ENCODE measurements at places on chromosomes 3 and 15. TPM values are rescaled to one million over a fixed set of nuclear protein-coding genes. Genes with fewer than 3 reads are reported as not detected.

The GRM7 gene
- total RNA-seq = not detected

The CCR9 gene
- total RNA-seq = 6.5 TPM

The COPS2 gene
- 131 TPM for total RNA-seq

The GPR176 gene
- total RNA-seq = not detected

DNA sequence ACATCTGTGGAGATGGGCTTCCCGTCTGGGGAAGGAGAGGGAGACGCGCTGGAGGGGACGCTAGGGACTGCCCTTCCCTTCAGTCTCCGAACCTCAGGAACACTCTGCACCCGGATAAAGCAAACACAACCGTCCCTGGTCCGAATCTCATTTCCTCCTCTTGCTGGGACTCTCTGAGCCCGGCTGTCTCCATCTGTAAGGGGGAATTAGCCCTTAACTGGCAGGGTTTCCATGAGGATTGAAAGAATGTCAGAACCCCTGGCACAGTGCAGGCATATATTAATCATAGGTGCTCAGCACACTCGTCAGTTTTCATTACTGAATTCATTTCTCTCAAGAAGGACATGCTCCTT lies 19.1 kb upstream of the IGDCC3 start:
- no peak for DNase-seq
- H3K36me3 ChIP-seq = no peaks in the 10 kb centered on the region
- no peak overlapping the region for H3K4me3 ChIP-seq
- H3K27ac ChIP-seq = no peak overlapping the region
- H3K4me1 ChIP-seq = peaks cover 9% of the 10 kb centered on the region
- peaks cover 38% of the 10 kb centered on the region for H3K27me3 ChIP-seq

GRCh38 chr15:44243141-44243540 lies 45.4 kb upstream of the GOLM2 start:
- H3K27ac ChIP-seq = no peak overlapping the region
- H3K27me3 ChIP-seq = no peaks in the 10 kb centered on the region
- no peaks in the 10 kb centered on the region for H3K4me1 ChIP-seq
- H3K36me3 ChIP-seq = no peaks in the 10 kb centered on the region
- no peak overlapping the region for H3K4me3 ChIP-seq

GRCh38 chr15:22980189-22981050 lies at the start of gene CYFIP1:
TSS of gene CYFIP1 (minus strand) at chr15:22980368. CDS start at chr15:22947285, 33,083 bp downstream.
- no peaks in the 10 kb centered on the region for H3K36me3 ChIP-seq
- H3K27ac ChIP-seq = no peak within 1 kb of the TSS
- H3K27me3 ChIP-seq = peaks cover 13% of the 10 kb centered on the region
- no peak for DNase-seq
- H3K4me1 ChIP-seq = peaks cover 19% of the 10 kb centered on the region

GRCh38 chr15:45377609-45378148 lies 665 bp downstream of the GATM start:
- H3K4me3 ChIP-seq = peak overlapping the region; percentile 47
- DNase-seq = no peak
- peaks cover 16% of the 10 kb centered on the region for H3K4me1 ChIP-seq
- peaks cover 75% of the 10 kb centered on the region for H3K27me3 ChIP-seq
- H3K27ac ChIP-seq = no peak overlapping the region

- no peaks in the 10 kb centered on the region for H3K27me3 ChIP-seq
- H3K4me1 ChIP-seq = no peaks in the 10 kb centered on the region
- no peak for DNase-seq
- no peaks in the 10 kb centered on the region for H3K36me3 ChIP-seq
These were observed 312.5 kb downstream of the SHQ1 start for GRCh38 chr3:72535772-72536171.

GRCh38 chr3:124993466-124993865 lies 58.9 kb upstream of the MUC13 start:
- H3K4me1 ChIP-seq = peaks cover 5% of the 10 kb centered on the region
- H3K27me3 ChIP-seq = no peaks in the 10 kb centered on the region
- no peak overlapping the region for H3K4me3 ChIP-seq

DNA sequence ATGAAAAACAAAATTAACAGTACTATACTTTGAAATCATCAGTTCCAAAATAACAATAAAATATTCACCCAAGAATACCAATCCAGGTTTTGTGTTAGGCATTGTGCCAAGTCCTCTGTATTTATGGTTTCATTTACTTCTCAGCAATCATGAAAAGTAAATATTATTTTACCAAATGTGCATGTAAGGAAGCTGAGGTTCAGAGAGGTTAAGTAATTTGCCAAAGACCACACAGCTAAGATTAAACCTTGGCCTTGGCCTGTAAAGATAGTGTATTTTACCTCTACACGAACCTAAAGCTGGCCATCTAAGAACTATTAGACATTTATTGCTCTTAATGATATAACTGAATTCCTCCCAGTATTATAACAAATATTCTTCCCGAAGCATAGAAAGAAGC lies 124.4 kb upstream of the SLC2A2 start:
- no peaks in the 10 kb centered on the region for H3K27me3 ChIP-seq
- no peak overlapping the region for H3K27ac ChIP-seq
- peaks cover 71% of the 10 kb centered on the region for H3K36me3 ChIP-seq
- no peak for DNase-seq
- H3K4me3 ChIP-seq = no peak overlapping the region
- H3K4me1 ChIP-seq = no peaks in the 10 kb centered on the region

GRCh38 chr3:130850843-130851242 lies 43.0 kb upstream of the ATP2C1 start:
- H3K4me3 ChIP-seq = peak overlapping the region; percentile 1
- no peaks in the 10 kb centered on the region for H3K27me3 ChIP-seq
- no peak for DNase-seq
- no peaks in the 10 kb centered on the region for H3K36me3 ChIP-seq

DNA sequence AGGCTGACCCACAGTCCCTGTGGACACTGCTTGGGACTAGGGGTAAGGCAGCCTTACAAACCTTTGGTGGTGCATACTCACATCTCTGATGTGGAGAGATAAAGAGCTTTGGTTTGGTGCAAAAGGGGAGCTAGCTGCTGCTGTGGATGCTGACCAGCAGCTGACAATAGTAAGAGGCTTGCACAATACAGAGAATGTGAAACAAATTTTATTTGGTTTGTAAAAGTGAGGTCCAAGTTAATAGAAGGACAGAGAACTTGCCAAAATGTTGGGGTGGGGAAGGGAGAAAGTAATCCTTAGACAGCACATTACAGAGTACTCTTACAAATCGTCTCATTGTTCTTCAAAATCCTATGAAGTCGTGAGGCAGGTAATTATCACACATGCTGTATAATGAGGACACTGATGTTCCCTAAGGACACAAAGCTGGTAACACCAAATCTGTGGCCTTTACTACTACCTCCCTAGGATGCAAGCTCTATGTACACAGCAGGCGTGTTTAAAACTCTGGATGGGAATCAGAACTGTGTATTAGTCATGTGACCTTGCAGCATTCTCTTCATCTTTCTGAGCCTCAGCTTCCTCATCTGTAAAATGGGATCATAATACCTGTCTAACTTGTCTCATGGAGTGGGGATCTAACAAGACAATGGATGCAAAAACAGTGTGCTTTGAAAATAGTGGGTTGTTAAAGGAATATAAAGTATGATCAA lies 21.6 kb downstream of the ARHGAP31 start:
- H3K4me1 ChIP-seq = peaks cover 10% of the 10 kb centered on the region
- H3K4me3 ChIP-seq = no peak overlapping the region
- H3K27ac ChIP-seq = no peak overlapping the region
- DNase-seq = no peak

- no peaks in the 10 kb centered on the region for H3K27me3 ChIP-seq
- H3K36me3 ChIP-seq = peaks cover 50% of the 10 kb centered on the region
- no peak overlapping the region for H3K27ac ChIP-seq
- DNase-seq = no peak
These were observed 5.3 kb downstream of the PLEKHO2 start for GRCh38 chr15:64847016-64847415.

- no peak overlapping the region for H3K4me3 ChIP-seq
- H3K27ac ChIP-seq = no peak overlapping the region
- no peaks in the 10 kb centered on the region for H3K4me1 ChIP-seq
- DNase-seq = no peak
These were observed 91.5 kb upstream of the ADAMTS17 start for GRCh38 chr15:100433304-100433703.

DNA sequence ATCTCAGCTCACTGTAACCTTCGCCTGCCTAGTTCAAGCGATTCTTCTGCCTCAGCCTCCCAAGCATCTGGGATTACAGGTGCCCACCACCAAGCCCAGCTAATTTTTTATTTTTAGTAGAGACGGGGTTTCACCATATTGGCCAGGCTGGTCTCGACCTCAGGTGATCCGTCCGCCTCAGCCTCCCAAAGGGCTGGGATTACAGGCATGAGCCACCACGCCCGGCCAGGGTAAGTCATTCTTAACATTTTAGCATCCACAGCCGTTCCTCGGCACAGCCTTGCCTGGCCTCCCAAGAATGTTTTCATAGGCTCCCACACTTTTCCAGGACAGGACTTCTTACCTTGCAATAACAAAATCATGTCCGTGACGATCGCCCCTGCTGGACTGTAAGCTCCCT lies 8.7 kb upstream of the EPHB3 start:
- no peak for DNase-seq
- no peaks in the 10 kb centered on the region for H3K27me3 ChIP-seq

DNA sequence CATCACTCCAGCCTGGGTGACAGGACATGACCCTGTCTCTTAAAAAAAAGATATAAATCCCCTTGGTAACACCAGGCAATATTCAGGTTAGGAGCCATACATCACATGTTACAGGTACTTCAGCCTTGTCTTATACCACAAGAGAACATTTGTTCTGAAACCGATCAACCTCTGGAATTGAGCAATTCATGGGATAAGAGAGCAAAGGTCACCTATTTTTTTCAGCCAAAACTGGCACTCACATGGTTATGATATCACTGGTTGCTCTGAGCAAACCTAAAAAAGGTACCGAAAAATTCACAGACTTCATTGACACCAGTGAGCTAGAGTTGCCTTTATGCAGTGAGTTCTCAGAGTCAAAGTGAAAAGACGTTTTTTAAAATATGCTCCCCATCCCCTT lies 9.1 kb downstream of the SPICE1 start:
- DNase-seq = no peak
- H3K4me3 ChIP-seq = no peak overlapping the region

DNA sequence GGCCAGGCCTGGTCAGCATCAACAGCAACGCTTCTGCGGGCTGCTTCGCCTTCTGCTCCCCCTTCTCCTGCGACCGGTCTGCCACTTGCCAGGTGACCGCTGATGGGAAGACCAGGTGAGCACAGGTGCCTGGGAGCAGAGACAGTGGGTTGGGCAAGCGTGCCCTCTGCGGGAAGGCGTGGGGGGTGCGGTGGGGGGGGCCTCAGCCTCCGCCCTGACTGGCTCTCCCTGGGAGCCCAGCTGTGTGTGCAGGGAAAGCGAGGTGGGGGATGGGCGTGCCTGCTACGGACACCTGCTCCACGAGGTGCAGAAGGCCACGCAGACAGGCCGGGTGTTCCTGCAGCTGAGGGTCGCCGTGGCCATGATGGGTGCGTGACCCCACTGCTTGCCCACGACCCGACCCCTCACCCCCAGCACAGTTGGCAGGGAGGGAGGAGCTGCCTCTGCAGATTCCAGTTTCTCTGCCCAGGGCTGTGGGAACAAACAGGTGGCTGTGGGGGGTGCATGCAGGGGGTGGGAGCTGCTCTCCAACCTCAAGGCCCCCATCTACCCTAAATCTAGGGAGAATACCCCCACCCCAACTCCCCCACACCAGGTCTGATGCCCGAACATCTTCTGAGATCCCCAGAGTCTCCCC lies 8.8 kb downstream of the STAB1 start:
- no peak overlapping the region for H3K4me3 ChIP-seq
- H3K36me3 ChIP-seq = no peaks in the 10 kb centered on the region
- no peak for DNase-seq
- H3K27me3 ChIP-seq = no peaks in the 10 kb centered on the region
- H3K27ac ChIP-seq = no peak overlapping the region

GRCh38 chr15:71708051-71708429 lies 102.3 kb upstream of the NR2E3 start:
- no peak for DNase-seq
- no peaks in the 10 kb centered on the region for H3K36me3 ChIP-seq
- no peaks in the 10 kb centered on the region for H3K4me1 ChIP-seq
- H3K27ac ChIP-seq = no peak overlapping the region

The TEX55 gene
- total RNA-seq = not detected

The TTLL3 gene
- total RNA-seq = 50.5 TPM

DNA sequence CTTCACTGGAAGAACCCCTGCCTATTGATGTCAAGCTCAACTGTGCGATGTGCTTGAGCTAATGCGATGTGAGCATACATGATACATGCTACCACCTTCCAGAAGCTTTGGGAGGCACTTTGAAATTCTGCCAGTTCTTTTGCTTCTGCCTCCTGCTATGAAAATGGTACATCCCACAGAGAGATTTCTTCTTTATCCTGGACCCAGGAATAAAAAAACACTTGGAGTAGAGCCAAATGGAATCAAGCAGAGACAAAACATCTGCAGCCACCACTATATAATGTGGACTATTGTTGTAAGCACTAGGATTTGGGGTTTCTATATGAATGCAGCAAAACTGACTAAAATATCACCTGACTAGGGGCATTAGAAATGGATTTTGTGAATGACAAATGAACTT lies 119.9 kb upstream of the GAP43 start:
- H3K27me3 ChIP-seq = no peaks in the 10 kb centered on the region
- H3K4me1 ChIP-seq = no peaks in the 10 kb centered on the region
- H3K36me3 ChIP-seq = no peaks in the 10 kb centered on the region
- no peak for DNase-seq
- H3K4me3 ChIP-seq = no peak overlapping the region
- no peak overlapping the region for H3K27ac ChIP-seq

- H3K4me3 ChIP-seq = peak overlapping the region; percentile 24
- peaks cover 100% of the 10 kb centered on the region for H3K4me1 ChIP-seq
- peaks cover 20% of the 10 kb centered on the region for H3K36me3 ChIP-seq
- no peaks in the 10 kb centered on the region for H3K27me3 ChIP-seq
- DNase-seq = peak; percentile 48
These were observed 16.4 kb downstream of the KLF13 start for GRCh38 chr15:31342781-31343626.

DNA sequence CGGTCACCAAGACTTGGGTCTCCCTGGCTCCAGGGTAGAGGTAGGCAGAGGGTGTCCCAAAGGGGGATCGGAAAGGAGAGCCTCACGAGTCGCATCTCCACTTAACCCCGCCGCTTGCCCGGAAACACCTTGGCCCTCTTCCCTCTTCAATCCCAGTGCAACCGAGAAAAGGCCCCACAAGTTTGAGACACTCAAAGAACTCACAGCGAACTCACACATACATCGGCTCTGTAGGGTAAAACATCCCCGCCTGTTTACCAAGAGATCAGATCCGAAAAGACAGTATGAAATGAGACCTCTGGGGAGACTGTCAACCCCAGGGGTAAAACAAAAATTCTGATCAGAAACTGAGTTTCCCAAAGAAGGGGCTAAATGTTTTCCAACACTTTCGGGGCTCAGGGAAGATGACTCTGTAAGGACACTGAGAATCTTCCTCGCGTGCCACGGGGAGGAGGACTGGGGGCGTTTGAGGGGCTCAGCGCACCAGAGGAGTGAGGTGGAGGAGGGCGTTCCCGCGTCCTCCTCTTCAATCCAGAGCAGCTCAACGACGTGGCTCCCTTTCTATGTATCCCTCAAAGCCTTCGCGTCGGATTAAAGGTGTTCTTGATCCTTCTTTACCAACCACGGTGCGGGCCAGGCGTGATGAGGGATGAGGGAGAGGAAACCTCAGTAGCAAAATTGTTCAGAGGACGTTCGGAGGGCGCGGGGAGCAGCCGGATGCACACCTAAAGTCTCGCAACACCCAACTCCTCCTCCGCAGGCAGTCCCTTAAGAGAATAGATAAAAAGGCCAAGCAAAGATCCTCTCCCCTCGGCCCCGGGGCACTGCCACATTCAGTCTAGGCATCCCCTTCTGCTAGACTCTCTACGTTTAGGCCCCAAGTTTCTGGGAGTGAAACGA lies 3.7 kb downstream of the WNT5A start:
- no peak for DNase-seq
- no peak overlapping the region for H3K4me3 ChIP-seq
- H3K27ac ChIP-seq = no peak overlapping the region
- H3K36me3 ChIP-seq = no peaks in the 10 kb centered on the region
